Activated CD4-positive, alpha-beta memory T cell treated with anti-CD3 and anti-CD28 coated beads, Interleukin-2, amount 10 ng/mL, durations not matched to agents 7 days and 5 days (primary cell): ENCODE measurements at places on chromosomes 2 and 18. TPM values are rescaled to one million over a fixed set of nuclear protein-coding genes. Genes with fewer than 3 reads are reported as not detected.

Gene CYTIP
- 406 TPM for total RNA-seq

DNA sequence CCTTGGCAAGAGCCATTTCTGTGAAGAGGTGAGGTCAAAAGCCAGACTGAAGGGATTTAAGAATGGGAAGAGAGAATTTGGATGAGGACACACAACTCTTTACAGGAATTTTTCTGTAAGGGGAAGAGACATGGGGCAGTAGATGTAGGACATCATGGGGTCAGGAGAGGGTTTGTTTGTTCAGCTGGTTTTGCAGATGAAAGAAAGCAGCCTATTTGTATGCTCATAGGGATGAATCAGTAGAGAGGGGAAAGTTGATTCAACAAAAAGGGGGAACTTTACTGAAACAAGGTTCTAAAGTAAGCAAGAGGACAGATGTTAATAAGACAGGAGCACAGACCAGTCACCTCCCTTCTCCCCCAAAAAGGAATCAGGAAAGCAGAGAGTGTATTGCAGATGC lies 11.2 kb downstream of the SCG2 start:
- no peak for DNase-seq

GRCh38 chr2:30403592-30404312 lies 43.3 kb upstream of the LCLAT1 start:
- DNase-seq = no peak

GRCh38 chr18:13563390-13563805 lies 163.0 kb downstream of the FAM210A start:
- DNase-seq = no peak

- DNase-seq = no peak
Observed at GRCh38 chr2:239903803-239904202, 121.3 kb downstream of the NDUFA10 start.

GRCh38 chr18:48663931-48664847 lies 125.4 kb downstream of the CTIF start:
- DNase-seq = peak; percentile 57

DNA sequence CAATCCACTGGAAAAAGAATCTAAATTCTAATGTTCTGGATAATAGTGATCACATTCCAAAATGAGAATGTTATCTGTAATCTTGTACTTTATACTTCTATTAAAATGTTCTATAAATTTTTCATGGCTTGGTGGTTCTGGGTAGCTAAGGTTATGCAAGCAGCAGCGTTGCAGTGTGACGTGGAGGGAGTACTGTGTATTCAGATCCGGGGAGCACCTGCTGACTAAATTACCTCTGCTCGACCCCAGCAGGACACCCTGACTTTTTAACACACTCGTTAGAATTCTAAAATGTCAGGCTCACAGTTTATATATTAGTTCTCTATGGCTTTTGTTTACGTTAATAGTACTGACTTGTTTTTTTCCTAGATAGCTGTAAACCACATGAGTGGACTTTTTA lies 13.0 kb downstream of the ATIC start:
- DNase-seq = no peak
